BJ (cell line): ENCODE measurements at places on chromosomes 13 and 19.

DNA sequence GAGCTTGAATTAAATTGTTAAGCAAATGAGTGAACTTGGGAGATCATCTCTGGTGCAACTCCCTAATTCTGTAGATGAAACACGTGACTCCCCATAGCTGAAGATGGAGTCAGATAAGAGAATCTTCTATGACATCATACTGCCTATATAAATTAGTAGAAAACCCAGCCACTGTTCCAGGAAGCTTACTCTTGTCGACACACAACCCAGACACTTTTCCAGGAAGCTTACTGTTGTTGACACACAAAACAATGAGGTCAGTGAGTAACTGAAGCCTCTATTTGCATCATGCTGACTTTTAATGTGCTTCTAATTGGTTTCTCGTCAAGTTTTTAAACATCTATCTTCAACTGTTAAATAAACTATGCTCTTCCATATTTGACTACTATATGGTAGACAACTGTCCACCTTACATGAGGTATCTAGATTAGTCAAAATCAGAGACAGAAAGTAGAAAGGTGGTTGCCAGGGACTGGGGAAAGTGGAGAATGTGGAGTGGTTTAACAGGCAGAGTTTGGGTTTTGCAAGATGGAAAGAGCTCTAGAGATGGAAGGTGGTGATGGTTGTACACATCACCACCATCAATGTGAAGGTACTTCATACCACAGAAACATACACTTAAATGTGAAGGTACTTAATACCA lies 168.2 kb downstream of the FGF14 start:
- DNase-seq: no peak

- DNase-seq: no peak
Observed at GRCh38 chr19:12913851-12914690, 5.0 kb downstream of the SYCE2 start.

GRCh38 chr13:51914137-51914493 lies 52.3 kb downstream of the CCDC70 start:
- no peak for DNase-seq

DNA sequence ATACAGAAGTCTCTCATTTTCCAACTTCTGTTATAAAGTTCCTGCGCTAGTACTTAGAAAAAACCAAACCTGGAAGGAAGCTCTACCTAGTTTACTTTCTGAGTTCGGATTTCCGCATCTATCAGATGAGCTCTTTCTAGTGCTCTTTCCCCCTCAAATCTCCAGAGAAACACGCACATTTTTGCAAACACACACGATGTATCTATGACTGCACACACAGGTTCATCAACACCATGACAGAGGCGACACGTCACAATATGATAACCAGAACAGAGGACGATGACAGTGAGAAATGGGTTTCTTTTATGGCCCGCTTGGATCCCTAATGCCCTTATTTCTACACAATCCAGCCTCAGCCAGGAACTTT lies 629 bp upstream of the LRRC63 start:
- DNase-seq: no peak
